ENCODE measurements at places on chromosomes 5 and 9. TPM values are rescaled to one million over a fixed set of nuclear protein-coding genes. Genes with fewer than 3 reads are reported as not detected.

DNA sequence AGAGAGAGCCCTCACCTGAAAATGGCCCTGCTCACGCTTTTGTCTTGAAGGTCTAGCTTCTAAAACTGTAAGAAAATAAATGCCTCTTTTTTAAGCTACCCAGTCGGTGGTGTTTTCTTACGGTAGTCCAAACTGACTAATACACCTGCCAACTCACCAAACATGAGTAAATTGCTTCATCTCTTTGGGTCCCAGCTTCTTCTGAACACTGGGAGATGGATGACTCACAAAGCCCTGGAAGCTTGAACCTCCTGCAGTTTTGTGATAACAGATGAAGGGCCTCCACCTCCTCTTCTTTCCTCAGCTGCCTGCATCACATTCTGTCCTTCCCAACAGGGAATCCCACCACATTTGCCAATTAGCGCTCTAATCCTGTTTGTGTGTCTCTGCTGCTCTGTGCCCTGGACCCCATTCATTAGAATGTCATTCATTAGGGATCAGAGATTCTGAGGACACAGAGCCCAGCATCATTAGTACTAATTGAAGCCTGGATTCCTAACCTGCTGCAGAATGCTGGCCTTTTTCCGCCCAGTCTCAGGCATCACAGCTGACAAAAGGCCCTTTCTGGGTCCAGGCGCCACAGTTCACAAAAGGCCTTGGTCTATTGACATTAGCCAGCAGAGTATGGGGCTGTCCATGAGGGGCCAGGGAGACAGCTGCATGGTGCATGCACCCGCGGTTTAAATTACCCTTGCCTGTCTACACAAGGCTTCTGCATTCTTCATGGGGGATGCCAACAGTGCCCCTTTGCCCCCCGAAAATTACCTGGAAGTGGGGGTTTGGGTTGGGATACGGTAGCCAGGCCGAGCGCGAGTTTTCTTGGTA, 349.3 kb downstream of the SEMA5A start:
- no peaks in the 10 kb centered on the region for H3K36me3 ChIP-seq
- no peak overlapping the region for H3K27ac ChIP-seq

GRCh38 chr5:54930736-54931135, 54.7 kb downstream of the ESM1 start:
- no peaks in the 10 kb centered on the region for H3K4me1 ChIP-seq
- DNase-seq = no peak
- no peaks in the 10 kb centered on the region for H3K27me3 ChIP-seq
- H3K4me3 ChIP-seq = no peak overlapping the region
- H3K36me3 ChIP-seq = no peaks in the 10 kb centered on the region

- H3K4me3 ChIP-seq = no peak overlapping the region
- H3K27me3 ChIP-seq = no peaks in the 10 kb centered on the region
- peaks cover 8% of the 10 kb centered on the region for H3K4me1 ChIP-seq
- DNase-seq = no peak
Measured at GRCh38 chr5:40483316-40483715, 196.4 kb upstream of the PTGER4 start.

DNA sequence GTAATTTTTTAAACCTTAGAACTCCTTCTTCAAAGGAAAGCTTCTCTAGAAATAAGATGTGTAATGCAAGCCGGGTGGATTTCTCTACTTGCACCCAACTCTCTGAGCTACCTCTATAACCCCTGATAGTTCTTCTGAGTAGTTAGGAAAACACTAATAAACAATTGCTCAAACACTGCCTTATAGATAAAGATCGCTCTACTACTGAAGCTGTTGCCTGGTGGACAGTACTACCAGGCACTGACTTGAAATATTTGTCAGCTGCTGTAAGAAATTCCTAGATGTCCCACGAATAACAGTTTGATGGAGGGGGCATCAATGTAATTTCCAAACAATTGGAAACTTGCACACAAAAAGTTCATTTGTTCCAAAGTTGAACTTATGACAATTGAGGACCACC, 42.0 kb downstream of the NR3C1 start:
- DNase-seq = no peak
- H3K27me3 ChIP-seq = no peaks in the 10 kb centered on the region
- H3K27ac ChIP-seq = no peak overlapping the region
- H3K4me3 ChIP-seq = no peak overlapping the region

Gene HTR1A
- total RNA-seq = not detected

Gene HAPLN1
- total RNA-seq = not detected

Gene MARCHF3
- total RNA-seq = 5.6 TPM

Gene ADAMTS13
- 1.3 TPM for total RNA-seq

Data from T-cell (primary cell).